HT1080 (cell line): ENCODE measurements at places on chromosomes 4 and X. TPM values are rescaled to one million over a fixed set of nuclear protein-coding genes. Genes with fewer than 3 reads are reported as not detected.

The RRH gene
- 0.17 TPM in 1 of 2 replicates, not detected in the other for total RNA-seq

The PITX2 gene
- total RNA-seq, result 4.6 and 7.1 TPM in 2 replicates

The ARHGEF38 gene
- total RNA-seq, result not detected in 2 replicates

The KLHL4 gene
- 5.3 and 8.5 TPM in 2 replicates for total RNA-seq

The PRKG2 gene
- 0.05 TPM in 1 of 2 replicates, not detected in the other for total RNA-seq

The DCAF12L2 gene
- not detected in 2 replicates for total RNA-seq

The AREG gene
- 1.4 and 1.9 TPM in 2 replicates for total RNA-seq

The LRRC66 gene
- total RNA-seq, result 0.07 TPM in 1 of 2 replicates, not detected in the other

The ADD1 gene
- total RNA-seq, result 102 and 129 TPM in 2 replicates
